Left ventricle myocardium inferior (tissue), 1 donor: ENCODE measurements at places on chromosomes 13 and 19. TPM values are rescaled to one million over a fixed set of nuclear protein-coding genes. Genes with fewer than 3 reads are reported as not detected.
A peak's percentile ranks its signal among the peaks of the same experiment; 100 is the strongest.

The KRTDAP gene
- not detected for total RNA-seq

DNA sequence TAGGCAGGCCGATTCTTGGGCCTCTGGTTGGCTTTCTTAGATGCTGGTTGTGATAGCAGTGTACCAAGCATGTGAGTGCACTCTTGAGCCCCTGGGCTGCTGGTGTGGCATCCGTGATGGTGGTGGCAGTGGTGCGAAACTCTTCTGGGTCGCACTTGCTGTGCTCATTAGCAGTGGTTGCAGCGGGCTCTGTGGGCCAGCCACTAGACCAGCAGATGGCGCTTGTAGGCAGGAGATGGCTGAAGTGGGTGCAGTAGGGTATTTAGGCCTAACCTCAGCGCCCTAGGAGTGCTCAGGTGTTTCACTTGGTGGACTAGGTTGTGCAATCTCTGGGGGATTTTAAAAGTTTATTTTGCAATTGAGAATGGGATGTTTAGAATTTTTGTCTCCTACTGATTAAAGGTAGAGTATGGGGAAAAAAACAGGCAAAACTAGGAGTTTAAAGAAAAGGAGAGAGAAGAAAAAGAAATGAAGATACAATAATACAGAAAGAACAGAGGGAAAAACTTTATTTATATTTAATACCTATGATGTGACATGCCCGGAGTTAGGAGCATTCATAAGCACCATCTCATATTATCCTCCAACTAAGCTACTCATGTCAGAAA, 4.3 kb upstream of the ZNF17 start:
- no peak overlapping the region for H3K27ac ChIP-seq
- no peak overlapping the region for H3K4me3 ChIP-seq
- peaks cover 18% of the 10 kb centered on the region for H3K36me3 ChIP-seq
- peaks cover 18% of the 10 kb centered on the region for H3K4me1 ChIP-seq

DNA sequence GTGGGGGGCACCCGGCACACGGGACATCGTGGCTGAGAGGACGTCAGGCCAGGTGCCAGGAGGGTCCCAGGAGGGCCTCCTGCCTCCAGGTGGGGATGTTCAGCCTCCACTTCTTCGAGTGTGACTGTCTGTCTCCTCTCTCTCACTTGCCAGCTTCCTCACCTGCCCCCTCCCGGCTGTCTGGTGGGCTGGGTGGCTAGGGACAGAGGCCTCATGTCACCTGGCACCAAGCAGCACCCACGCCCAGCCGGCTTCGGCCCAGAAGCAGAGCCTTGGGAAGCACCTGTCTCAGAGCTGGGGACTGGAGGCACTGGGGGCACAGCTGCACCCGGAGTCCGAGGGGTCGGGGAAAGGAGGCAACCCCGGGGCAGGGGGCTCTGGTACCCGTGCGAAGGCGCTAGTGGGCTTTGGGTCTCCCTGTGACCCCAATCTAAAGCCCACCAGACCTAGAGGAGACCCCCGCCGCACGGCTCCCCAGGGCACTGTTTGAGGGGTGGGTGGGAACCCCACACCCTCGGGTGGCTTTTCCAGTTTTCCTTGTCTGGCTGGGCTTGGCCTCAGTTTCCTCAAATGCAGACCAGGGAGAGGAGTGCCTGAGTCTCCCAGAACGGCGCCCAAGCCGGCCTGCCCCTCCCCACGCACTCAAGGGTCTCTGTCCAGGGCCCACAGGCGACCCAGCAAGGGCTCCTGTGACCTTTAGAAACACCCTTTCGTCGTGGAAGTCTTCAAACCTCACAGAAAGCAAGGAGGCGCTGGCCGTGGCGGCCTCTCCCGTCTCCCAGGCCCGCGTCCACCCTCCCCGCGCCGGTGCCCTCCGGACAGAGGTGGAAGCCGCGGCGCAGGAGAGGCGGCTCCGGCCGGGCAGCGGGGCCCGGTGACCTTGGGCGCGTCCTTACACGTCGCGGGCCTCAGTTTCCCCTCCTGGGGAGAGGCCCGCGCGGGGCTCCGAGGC, 664 bp upstream of the HCN2 start:
- peaks cover 72% of the 10 kb centered on the region for H3K27me3 ChIP-seq
- no peaks in the 10 kb centered on the region for H3K36me3 ChIP-seq
- DNase-seq = no peak
- peak overlapping the region; percentile 56 for H3K4me3 ChIP-seq

The GJA3 gene
- 17.6 TPM for total RNA-seq

The ZNF525 gene
- total RNA-seq = 4.3 TPM
